ENCODE measurements at places on chromosomes 7 and 10. TPM values are rescaled to one million over a fixed set of nuclear protein-coding genes. Genes with fewer than 3 reads are reported as not detected.
A peak's percentile ranks its signal among the peaks of the same experiment; 100 is the strongest.

DNA sequence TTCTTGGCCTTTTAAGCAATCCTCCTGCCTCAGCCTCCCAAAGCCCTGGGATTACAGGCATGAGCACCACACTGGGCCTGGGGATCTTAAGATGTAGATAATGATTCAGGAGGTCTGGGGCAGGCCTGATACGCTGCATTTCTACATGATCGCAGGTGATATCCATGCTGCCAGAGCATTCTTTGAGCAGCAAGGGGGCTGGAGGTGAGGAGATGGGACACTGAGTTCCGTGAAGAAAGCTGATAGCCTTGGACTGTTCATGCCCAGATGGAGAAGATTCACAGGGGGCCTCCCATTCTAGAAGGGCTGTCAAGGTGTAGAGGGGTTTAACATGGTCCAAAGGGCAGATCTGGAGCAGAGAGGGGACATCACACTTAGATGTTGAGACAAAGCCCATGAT is 480.3 kb downstream of the RPS24 start:
- H3K4me1 ChIP-seq = no peaks in the 10 kb centered on the region
- no peak for DNase-seq
- H3K27me3 ChIP-seq = no peaks in the 10 kb centered on the region
- H3K27ac ChIP-seq = no peak overlapping the region
- no peak overlapping the region for H3K4me3 ChIP-seq

DNA sequence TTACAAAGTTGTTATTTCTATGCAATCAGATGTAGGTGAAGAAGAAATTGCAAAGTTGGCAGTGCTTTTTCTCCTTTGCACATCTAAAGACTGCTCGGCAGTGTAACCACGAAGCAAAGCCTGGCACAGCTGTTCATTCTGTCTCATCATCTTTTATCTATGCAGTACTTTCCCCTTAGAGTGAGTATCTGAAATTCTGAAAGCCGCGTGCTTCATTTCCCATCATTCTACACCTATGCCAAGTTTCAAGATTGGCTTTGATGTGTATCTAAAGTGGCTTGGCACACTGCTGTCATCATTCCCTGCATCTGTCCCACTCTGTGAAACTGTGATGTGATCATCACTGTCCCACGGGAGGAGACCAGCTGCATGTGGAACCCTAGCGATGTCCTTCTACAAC is 15.2 kb downstream of the SOSTDC1 start:
- H3K27ac ChIP-seq = no peak overlapping the region
- DNase-seq = no peak
- no peaks in the 10 kb centered on the region for H3K27me3 ChIP-seq
- H3K4me1 ChIP-seq = no peaks in the 10 kb centered on the region

DNA sequence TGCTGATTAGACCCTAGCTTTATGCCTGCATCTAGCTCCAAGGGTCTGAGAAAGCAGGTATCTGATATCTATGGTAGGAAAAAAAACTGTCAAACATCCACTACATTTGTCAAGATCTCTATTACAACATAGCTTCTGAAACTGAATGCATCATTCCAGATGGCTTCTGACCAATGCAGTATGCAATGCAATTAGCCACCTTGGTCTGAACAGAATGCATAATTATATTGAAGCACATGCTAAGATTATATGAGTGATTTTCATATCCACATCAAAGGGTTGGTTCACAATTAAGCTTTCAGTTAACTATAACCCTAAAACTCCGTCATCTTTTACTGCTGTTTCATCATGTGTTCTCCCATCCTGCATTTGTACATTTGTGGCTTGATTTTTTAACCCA is 271.4 kb downstream of the POLR1F start:
- no peak for DNase-seq
- H3K27me3 ChIP-seq = no peaks in the 10 kb centered on the region
- no peak overlapping the region for H3K27ac ChIP-seq
- no peaks in the 10 kb centered on the region for H3K4me1 ChIP-seq
- H3K36me3 ChIP-seq = no peaks in the 10 kb centered on the region

- H3K36me3 ChIP-seq = no peaks in the 10 kb centered on the region
- no peaks in the 10 kb centered on the region for H3K4me1 ChIP-seq
- no peak overlapping the region for H3K4me3 ChIP-seq
These were observed 36.0 kb downstream of the BCAP29 start for GRCh38 chr7:107615910-107616680.

DNA sequence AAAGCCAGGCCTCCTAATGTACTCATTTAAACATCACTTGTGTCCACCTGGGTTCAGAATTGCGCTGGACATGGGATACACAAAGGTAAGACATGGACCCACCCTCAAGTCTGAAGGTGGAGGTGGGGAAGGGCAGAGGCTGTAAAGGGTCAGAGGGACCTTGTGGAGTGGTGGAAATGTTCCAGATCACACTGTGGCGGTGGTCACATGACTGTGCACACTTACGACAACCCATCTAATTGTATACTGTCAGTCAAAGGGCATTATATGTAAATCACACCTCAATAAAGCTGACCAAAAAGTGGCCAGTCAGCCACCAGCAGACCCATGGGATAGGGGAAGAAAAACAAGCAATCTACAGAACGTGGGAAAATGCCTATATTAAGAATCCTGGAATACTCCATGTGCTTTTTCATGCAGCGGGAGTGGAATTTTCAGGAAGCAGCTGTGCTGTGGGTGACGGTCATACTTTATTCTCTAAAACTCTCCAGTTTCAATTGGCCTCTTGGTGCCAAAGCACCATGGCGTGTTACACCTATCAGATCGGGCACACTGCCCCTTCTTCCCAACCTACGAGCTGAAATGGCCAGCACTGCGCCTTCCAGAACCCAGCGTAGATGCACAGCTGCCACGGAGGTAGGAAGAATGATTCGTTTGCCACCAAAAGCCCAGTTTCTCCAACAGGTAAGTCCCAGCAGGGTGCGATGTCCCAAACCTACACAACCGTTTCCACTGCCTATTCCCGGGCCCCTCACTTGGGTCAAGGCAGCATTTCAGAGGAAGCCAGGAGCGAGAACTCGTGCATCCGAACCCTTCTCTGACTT is 69.8 kb downstream of the PRKAG2 start:
- no peaks in the 10 kb centered on the region for H3K4me1 ChIP-seq
- no peak overlapping the region for H3K27ac ChIP-seq

- H3K27me3 ChIP-seq = no peaks in the 10 kb centered on the region
- H3K27ac ChIP-seq = no peak overlapping the region
- H3K4me1 ChIP-seq = no peaks in the 10 kb centered on the region
These were observed 116.2 kb downstream of the FAM107B start for GRCh38 chr10:14658331-14659127.

DNA sequence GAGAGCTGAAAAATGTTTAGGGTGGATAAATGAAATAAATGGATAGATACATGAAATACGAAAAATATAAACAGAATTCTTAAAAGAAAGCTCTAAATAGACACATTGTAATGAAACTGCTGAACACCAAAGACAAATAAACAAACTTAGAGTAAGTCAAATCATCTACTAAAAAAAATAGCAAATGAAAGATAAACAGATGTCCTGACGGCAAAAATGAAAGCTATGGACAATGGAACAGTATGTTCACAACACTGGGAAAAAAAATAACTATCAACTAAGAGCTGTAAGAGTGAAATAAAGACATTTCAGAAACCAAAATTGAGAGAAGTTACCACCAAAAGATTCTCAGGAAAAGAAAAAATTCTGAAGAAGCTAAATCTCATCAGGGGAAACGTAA is 106.1 kb downstream of the SGMS1 start:
- H3K4me1 ChIP-seq = no peaks in the 10 kb centered on the region
- H3K4me3 ChIP-seq = no peak overlapping the region
- H3K27ac ChIP-seq = no peak overlapping the region
- H3K36me3 ChIP-seq = no peaks in the 10 kb centered on the region
- DNase-seq = no peak

DNA sequence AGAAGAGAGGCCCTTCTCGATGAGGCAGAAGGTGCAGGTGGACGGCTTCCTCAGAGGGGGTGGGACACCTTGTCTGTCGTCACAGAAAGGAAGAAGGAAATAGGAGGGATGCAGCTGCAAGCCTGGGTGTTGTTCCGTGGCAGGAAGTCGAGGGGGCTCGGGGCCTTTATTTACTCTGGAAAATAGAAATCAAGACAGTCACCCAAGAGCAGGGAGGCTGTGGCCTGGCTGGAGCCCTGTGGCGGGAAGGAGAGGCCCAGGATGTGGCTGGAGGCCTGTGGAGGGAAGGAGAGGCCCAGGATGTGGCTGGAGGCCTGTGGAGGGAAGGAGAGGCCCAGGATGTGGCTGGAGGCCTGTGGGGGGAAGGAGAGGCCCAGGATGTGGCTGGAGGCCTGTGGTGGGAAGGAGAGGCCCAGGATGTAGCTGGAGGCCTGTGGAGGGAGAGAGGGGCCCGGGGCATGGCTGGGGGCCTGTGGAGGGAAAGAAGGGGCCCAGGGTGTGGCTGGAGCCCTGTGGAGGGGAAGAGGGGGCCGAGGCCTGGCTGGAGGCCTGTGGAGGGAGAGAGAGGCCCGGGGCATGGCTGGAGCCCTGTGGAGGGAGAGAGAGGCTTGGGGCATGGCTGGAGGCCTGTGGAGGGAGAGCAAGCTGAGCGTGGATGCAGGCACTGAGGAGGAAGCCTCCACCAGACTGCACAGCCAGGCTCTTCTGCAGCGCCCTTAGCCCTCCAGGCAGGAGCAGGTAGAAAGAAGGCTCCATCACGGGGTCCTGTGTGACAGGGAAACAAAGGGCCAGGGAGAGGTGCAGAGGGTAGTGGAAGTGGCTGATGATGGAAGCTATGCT is 97.3 kb upstream of the SFMBT2 start:
- no peaks in the 10 kb centered on the region for H3K4me1 ChIP-seq
- no peaks in the 10 kb centered on the region for H3K27me3 ChIP-seq
- H3K27ac ChIP-seq = no peak overlapping the region
- no peak for DNase-seq
- no peaks in the 10 kb centered on the region for H3K36me3 ChIP-seq

GRCh38 chr10:109726473-109726872 is 196.8 kb downstream of the XPNPEP1 start:
- no peak for DNase-seq
- H3K27ac ChIP-seq = no peak overlapping the region
- H3K4me1 ChIP-seq = no peaks in the 10 kb centered on the region
- no peaks in the 10 kb centered on the region for H3K27me3 ChIP-seq

GRCh38 chr10:63573068-63573697 is 52.0 kb downstream of the REEP3 start:
- DNase-seq = no peak
- no peak overlapping the region for H3K4me3 ChIP-seq

GRCh38 chr7:38728145-38728544 is 97.0 kb upstream of the AMPH start:
- DNase-seq = no peak
- H3K27ac ChIP-seq = no peak overlapping the region
- H3K4me1 ChIP-seq = no peaks in the 10 kb centered on the region
- H3K36me3 ChIP-seq = no peaks in the 10 kb centered on the region
- no peak overlapping the region for H3K4me3 ChIP-seq

- DNase-seq = peak; percentile 90
- no peaks in the 10 kb centered on the region for H3K4me1 ChIP-seq
- no peaks in the 10 kb centered on the region for H3K27me3 ChIP-seq
- no peaks in the 10 kb centered on the region for H3K36me3 ChIP-seq
- peak within 1 kb of the TSS; percentile 99 for H3K4me3 ChIP-seq
- peak within 1 kb of the TSS; percentile 98 for H3K27ac ChIP-seq
These were observed at the start of gene ATE1 for GRCh38 chr10:121927841-121928527. Gene ATE1, minus strand, starts transcription at chr10:121928031. Its CDS starts 82 bp downstream, at chr10:121927949.

DNA sequence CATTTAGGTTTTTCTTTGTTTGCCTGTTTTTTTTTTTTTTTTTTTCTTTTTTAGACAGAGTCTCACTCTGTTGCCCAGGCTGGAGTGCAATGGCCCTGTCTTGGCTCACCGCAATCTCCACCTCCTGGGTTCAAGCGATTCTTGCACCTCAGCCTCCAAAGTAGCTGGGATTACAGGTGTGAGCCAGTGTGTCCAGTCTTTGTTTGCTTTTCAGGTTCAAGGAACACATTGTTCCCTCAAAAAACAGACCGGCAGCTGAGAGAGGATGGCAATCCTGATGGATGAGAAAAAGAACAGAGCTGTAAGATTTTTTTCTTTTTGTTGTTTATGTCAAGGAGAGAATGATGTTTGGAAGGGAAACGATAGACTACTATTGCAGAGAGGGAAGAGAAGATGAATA is 23.3 kb upstream of the RHOBTB1 start:
- no peaks in the 10 kb centered on the region for H3K27me3 ChIP-seq
- H3K27ac ChIP-seq = no peak overlapping the region
- H3K4me3 ChIP-seq = no peak overlapping the region

GRCh38 chr7:127514499-127514898 is 70.9 kb downstream of the GCC1 start:
- no peaks in the 10 kb centered on the region for H3K4me1 ChIP-seq
- H3K4me3 ChIP-seq = no peak overlapping the region
- H3K27me3 ChIP-seq = no peaks in the 10 kb centered on the region

GRCh38 chr10:34907743-34908430 is 92.8 kb upstream of the PARD3 start:
- H3K4me3 ChIP-seq = no peak overlapping the region
- H3K27me3 ChIP-seq = no peaks in the 10 kb centered on the region
- DNase-seq = no peak
- H3K27ac ChIP-seq = no peak overlapping the region
- no peaks in the 10 kb centered on the region for H3K4me1 ChIP-seq
- no peaks in the 10 kb centered on the region for H3K36me3 ChIP-seq

GRCh38 chr10:99080275-99080945 is 155.2 kb downstream of the HPSE2 start:
- no peaks in the 10 kb centered on the region for H3K27me3 ChIP-seq
- no peak overlapping the region for H3K27ac ChIP-seq
- no peak for DNase-seq
- H3K4me3 ChIP-seq = no peak overlapping the region
- no peaks in the 10 kb centered on the region for H3K4me1 ChIP-seq

ZSWIM8 gene
- 77.1 TPM for total RNA-seq

NDUFB2 gene
- total RNA-seq = 281 TPM

HOXA6 gene
- total RNA-seq = 10.9 TPM

AGAP9 gene
- 8.1 TPM for total RNA-seq

HTR5A gene
- not detected for total RNA-seq

CCDC201 gene
- total RNA-seq = not detected

INHBA gene
- 0.15 TPM for total RNA-seq

TFEC gene
- 2.9 TPM for total RNA-seq

CLEC5A gene
- total RNA-seq = not detected

LIPM gene
- total RNA-seq = not detected

All from colonic mucosa (tissue), 4 donors.